Activated CD4-positive, alpha-beta T cell treated with anti-CD3 and anti-CD28 coated beads, Interleukin-2, amount 50 U/mL, for 4 hours (primary cell): ENCODE measurements at places on chromosomes 2 and 18.

GRCh38 chr2:240925191-240925567 lies 19.0 kb downstream of the CROCC2 start:
- no peak for DNase-seq

DNA sequence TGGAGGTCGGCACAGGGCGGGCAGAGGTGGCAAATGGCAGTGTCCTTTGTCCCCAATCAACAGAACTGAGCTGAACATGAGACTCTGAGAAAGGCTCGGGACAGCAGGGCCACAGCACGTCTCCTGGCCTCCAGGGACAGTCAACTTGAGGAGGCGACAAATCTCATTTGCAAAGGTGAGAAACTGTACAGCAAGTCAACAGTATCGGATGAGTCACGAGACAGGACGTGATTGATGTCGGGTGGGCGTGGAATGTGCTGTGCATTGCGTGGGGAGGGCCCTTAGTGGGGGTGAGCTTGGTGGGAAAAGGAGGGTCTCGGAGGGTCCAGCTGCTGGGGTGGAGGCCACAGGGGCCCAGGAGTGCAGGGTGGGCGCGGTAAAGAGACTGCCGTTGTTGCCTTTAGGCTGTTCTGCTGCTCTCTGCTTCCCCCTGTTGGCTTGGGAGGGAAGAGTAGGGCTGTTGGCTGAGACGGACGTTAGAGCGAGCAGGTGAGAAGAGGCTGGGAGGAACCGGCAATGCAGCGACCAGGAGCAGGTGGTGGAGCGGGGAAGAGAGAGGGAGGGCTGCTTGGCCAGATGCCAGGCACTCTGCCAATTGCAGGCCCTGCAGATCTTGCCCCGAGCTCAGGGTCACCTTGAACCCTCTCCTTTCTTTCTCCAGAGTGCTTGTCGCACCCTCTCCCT lies 164.3 kb downstream of the BCL2 start:
- peak; percentile 80 for DNase-seq

DNA sequence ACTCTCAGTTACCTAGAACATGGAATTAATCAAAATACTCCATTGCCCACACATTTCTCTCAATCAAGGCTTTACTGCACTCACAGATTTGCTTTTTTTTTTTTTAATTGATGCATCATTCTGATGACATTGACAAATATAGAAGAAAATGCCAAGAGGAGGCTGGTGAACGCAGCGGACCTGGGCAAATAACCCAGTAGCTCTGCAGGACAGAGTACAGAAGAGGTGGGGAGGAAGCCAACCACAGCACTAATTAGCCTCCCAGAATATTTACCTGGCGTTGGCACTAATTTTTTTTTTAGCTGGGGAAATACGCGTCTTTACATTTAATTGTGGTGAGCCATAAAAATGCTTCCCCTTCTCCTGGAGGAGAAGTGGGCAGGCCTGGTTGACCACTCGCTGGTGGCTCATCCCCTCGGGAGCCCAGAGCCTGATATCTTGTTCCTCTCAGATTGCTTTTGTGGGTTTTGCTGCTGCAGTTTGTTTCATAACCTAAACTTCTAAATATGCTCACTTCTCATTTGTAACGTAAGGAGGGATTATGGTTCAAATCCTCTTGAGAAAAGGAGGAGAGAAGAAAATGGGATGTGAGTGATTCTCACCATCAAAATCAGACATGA lies 165.8 kb upstream of the EPB41L3 start:
- DNase-seq, result no peak

- no peak for DNase-seq
These were observed 131.4 kb upstream of the ITGB6 start for GRCh38 chr2:160331258-160332025.

DNA sequence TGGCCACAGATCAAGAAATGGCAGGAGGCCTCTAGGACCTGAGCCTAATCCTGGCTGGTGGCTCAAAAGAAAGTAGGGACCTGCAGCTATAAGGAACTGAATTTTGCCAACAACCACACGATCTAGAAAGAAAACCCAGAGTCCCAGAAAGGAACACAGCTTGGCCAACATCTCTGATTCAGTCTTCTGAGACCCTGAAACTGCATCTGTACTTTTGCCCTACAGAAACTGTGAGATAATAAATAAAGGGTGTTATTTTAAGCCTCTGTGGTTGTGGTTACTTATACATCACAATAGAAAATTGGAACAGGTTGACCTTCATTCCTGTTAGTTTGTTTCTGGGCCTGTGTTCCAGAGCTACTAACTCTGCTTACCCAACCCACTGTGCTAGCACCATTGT lies 356.8 kb upstream of the ST6GAL2 start:
- DNase-seq, result no peak
